ENCODE measurements at places on chromosomes 1 and 21. TPM values are rescaled to one million over a fixed set of nuclear protein-coding genes. Genes with fewer than 3 reads are reported as not detected.

DNA sequence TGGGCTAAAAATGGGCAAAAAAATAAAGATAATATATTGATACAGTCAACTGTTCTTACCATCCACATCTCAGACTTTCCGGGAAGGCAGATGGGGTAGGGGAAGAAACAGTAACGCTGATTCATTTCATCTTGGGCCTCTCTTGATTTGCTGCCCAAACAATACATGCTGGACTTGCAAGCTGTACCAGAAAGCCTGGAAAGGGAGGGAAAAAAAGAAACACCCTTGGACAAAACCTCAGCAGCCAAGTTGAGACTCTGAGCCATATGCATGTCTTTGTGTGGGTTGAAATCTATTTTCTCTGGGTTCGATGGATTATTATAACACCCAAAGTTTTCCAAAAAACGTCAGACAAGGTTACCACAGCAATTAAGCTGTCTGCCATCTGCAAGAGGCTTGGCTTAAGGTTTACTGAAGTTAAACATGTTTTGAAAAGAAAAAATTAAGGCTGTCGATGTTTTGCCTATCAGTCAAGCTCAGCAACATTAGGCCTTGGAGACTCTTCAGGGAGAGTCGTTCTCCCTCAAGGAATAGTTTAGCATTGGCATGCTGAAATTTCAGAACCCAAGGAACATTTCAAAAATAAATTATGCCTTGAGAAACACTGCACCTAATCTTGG lies 71.2 kb downstream of the PSMG1 start:
- no peak for DNase-seq

DNA sequence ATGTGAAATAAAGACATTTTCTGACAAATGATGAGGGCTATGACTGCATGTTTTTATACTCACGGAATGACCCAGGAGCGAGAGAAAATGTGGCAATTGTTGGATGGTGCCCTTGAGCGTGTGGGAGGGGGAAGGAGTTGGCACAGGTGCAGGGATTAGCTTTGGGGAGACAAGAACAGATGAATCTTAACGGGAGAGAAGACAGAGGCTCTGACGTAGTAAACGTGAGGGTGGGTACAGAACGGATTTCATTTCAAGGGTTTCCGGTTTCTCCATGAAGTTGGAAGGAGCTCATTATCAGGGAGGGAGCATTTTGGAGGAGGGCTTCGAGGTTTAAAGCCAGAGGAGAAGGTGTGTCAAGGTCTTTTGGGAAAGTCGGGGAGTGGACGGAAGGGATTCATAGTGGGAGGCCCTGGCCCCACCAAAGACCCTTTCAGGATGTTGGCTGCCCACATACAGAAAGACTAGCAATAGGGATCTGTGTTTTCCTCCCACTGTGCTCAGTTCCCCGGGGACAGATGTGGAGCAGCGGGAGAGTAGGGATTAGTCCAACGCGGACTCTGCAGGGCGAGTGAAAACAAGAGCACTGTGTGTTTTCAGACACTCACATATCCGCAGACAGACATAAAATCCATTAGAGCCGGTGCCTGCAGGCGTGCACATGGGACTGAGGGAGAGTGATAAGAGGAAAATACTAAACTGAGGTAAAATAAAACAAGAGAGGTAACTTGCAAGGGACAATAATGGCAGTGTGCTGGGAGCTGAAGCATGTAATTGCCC lies 584.1 kb downstream of the AJAP1 start:
- DNase-seq = no peak

DNA sequence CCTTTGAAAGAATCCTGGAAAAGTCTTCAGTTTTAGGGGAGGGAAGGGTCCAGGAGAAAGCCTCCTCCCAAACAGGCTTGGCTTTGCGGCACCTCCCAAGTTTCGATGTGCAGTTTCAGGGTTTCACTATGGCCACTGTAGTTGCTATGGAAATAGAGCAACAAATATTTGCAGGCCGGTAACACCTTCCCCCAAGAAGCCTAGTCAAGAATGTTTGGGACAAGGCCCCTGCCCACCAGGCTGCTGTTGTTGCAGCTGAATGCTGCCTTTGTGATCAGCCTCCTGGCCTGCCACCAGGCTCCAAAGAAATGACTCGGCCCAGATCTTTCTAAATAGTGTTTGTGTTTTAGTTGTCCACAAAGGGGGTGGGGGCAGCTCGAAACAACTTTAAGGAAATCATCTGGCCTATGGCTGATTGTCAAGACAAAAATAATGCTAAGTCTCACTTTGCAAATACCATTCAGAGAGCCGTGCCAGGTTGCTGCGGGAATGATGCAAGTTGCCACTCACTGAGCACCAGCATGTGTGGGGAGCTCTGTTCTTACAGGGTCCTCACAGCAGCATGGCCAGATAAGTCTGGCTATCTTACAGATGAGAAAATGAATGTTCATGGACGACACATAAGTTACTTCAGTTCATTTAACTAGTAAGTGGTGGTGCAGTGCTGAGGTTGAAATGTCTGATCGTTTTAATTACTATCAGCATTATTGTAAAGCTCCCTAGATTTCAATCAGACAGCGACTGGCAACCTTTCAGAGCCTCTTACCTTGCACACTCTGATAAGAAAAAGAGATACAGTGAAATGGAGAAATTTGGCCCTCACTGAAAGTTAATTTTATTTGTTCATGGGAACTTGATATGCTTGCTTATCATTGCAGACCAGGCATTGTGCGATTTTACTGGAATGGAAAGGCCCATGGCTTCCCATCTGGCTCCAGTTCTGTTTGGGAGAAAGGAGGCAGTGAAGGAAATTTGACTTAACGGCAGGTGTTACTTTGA lies 91.2 kb upstream of the JUN start:
- DNase-seq = no peak

DNA sequence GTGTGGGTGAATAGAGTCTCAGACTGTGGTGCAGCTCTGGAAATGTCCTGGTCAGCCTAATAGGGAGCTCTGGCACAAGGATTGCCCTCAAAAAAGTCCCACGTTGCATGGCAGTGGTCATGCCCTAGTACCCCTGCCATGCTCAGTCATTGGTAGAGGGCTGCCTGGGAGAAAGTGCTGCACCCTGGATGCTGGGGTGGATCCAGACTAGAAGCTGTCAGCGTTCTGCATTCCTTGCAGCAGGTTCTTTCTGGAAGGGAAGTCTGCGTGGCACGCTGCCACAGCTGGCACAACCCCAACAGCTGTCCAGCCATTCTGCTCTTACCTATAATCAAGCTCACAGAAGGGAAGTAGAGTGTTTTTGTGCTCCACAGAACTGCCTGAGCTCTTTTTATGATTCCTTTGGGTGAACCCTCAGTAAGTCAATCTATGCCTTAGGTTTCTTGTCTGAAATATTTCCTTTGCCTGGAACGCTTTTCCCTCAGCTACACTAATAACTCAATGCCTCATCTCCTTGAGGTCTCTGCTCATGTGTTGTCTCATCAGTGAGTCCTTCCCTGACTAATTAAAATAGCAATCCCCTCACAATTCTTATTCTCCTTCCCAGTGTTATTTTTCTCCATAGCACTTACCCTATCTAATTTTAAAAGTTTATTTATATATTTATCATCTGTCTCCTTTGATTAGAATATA lies 61.5 kb upstream of the JAK1 start:
- peak; percentile 76 for DNase-seq

DNA sequence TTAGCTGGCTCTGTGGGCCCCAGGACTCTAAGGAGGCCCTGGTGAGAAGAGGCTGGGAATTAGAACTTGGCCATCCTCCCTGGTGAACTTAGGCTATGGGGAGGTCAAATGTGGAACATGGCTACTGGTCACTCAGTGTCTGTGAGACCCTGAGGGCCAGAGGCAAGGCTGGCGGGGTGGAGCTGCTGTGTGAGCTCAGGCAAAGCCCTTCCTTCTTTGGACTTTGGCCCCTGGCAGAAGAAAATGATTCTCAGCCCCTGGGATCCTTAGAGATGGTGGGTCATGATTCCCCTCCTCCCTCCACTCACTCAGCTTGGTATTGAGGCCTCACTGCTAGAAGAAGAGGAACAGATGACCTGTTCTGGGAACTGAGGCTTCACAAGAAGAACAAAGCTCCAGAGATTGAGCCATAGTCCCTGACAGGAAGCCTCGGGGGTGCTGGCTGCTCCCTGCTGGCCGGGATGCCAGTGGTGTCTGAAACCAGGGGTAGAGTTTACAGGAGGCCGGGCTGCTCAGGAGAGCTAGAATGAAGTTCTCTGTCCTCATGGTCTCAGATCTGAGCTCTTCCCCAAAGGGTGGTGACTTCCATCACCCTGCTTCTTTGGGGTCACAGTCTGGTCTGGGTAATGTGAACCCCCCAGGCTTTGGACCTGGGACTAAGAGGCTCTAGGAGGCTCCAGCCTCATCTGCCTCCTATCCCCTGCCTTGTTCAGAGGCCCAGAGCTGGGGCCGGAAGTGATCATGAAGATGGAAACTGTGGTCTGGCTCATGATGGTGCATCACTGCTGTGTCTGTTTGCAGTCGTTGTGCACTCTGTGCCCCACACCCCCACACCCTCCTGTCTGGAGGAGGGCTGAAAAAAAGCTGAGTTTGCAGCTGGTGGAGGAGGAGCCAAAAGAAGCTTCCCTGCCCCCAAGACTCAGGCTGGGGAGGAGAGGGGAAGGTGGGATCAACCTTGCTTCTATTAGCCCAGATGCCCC lies 905 bp downstream of the BTBD19 start:
- DNase-seq = peak; percentile 82

GRCh38 chr1:19345391-19345790 lies 33.3 kb downstream of the SLC66A1 start:
- peak; percentile 40 for DNase-seq

Gene SLAMF6
- total RNA-seq = 0.46 TPM

Gene VHLL
- not detected for total RNA-seq

Gene FCRL1
- total RNA-seq = not detected

Gene SLC1A7
- not detected for total RNA-seq

Gene SYT14
- not detected for total RNA-seq

Gene LCE3D
- not detected for total RNA-seq

Measured in Right ventricle myocardium inferior (tissue), 1 donor.